Stimulated activated CD4-positive, alpha-beta T cell treated with anti-CD3 and anti-CD28 coated beads, Interleukin-1b, Interleukin-23, amount 100 ng/mL, for 4 hours (primary cell): ENCODE measurements at places on chromosomes 3 and 15.

GRCh38 chr3:120472121-120472844, 21.5 kb upstream of the FSTL1 start:
- no peak for DNase-seq

DNA sequence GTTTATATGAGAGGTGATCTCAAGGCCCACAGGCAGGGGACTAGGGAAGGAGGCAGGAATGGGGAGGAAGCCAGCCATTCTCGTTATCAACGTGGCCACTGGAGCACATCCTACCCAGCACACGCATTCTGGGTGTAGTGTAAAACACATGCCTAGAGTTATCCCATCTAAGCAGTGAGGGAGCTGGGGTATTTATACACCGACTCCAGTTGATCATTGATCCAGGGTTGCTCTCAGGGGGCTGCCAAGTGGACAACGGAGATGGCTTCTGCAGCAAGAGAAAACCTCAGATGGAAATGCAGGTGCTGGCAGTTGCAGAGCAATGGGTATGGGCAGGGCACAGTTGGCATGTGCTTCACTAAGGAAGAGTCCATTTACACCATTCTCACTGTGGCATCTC, 30.4 kb upstream of the SYNM start:
- no peak for DNase-seq

- no peak for DNase-seq
Observed at GRCh38 chr3:30098653-30099455, 507.5 kb upstream of the TGFBR2 start.

DNA sequence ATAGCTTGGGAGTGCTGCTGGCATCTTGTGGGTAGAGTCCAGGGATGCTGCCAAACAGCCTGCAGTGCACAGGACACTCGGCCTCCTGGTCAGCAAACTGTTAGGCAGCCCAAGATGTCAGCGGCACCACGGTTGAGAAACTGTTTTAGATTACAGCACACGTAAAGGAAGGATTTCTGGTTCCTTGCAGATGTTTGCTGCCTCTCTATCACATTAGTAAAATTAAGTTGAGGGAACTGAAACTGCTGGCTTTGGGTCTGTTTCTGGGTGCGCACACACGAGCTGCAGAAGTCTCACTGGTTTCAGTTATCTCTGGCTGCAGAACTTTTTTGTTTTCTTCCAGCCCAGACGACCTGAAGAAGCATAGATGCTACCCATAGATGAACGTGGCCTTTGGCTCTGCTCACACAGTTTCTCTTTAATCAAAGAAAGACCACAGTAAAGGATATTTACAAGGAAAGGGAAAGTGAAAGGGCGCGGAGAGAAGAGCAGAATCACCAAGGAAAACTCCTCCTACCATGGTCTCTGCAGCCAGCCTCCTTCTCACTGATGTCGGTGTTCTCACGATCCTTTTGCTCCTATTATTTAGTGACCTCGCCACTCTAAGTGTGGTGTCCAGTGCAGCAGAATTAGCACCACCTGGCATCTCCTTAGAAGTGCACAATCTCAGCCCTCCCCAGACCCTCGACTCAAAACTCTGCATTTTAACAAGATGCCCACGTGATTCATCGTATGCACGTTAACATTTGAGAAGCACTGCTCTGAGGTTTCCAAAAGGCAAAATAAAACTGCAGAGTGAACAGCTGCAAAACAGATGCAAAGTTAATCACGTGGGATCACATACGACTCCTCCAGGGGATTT, 50.6 kb upstream of the AKAP13 start:
- peak; percentile 18 for DNase-seq

GRCh38 chr15:94263341-94264273, 32.2 kb downstream of the MCTP2 start:
- no peak for DNase-seq

GRCh38 chr3:118803096-118803476, 231.6 kb downstream of the IGSF11 start:
- DNase-seq = no peak

DNA sequence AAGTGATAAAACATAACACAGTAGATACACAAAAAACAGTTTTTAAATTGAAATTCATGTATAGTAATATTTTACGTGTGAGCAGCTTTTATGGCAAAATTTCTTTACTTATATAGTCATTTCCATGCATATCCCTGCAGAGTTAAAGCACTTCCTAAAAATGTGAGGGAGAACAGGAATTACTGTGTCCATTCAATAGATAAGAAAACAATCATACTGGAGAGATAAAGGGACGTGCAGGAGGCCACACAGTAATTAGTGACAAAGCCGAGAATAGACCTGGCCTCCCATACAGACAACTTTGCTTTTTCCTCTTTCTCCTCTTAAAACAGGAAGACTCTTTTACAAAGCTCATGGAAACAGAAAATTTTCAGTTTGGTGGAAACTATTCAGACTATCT, 247.5 kb downstream of the CDIN1 start:
- no peak for DNase-seq

DNA sequence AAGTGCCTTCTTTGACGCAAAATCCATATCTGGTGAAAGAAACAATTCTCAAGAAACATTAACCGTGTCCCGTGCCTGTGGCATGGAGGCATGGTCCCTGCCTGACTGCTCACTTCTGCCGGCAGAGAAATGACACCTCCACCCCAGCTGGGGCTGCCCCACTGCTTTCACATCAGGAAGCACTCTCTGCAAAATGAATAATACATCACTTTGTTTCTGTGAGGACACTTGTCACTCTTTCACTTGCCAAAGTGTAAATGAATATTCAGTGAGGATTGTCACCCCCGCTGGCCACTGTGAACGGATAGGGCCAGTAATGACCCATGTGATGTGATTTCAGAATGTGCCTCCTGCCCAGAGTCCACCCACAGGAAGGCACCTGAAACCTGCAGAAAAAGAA, 31.1 kb upstream of the SLC24A5 start:
- DNase-seq = no peak

GRCh38 chr15:99662903-99663302, 70.3 kb downstream of the LYSMD4 start:
- no peak for DNase-seq

- no peak for DNase-seq
Observed at GRCh38 chr3:196991581-196992460, 23.2 kb upstream of the PIGZ start.

GRCh38 chr3:70256566-70256965, 55.9 kb downstream of the MDFIC2 start:
- no peak for DNase-seq
